Activated T-helper 17 cell treated with anti-CD3 and anti-CD28 coated beads, Interleukin-2, amount 50 U/mL, for 72 hours (primary cell): ENCODE measurements at places on chromosomes 16 and 17.

DNA sequence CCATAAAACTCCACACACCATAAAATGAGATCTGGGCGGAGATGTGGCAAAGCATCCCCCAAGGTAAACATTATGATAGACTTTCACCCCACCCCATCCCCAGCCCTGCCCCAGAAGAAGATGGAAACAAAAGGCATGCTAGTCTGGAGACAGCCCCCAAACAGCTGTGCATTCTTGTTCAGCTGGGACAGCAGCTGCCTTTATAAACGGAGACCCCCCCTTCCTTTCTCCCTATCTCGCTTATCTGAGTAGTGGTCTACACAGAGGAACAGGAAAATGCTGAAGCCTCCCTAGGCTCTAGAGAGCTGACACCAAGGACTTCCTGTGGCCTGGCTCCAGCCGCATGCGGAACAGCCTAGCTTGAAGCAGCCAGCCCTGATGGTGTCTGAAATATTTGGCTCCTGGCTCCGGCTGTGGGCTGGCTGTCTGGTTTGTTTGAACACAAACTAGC, 190.3 kb upstream of the ANKFN1 start:
- ATAC-seq: no peak

GRCh38 chr16:88430524-88431446, 22.3 kb upstream of the ZFPM1 start:
- ATAC-seq: peak; percentile 71

DNA sequence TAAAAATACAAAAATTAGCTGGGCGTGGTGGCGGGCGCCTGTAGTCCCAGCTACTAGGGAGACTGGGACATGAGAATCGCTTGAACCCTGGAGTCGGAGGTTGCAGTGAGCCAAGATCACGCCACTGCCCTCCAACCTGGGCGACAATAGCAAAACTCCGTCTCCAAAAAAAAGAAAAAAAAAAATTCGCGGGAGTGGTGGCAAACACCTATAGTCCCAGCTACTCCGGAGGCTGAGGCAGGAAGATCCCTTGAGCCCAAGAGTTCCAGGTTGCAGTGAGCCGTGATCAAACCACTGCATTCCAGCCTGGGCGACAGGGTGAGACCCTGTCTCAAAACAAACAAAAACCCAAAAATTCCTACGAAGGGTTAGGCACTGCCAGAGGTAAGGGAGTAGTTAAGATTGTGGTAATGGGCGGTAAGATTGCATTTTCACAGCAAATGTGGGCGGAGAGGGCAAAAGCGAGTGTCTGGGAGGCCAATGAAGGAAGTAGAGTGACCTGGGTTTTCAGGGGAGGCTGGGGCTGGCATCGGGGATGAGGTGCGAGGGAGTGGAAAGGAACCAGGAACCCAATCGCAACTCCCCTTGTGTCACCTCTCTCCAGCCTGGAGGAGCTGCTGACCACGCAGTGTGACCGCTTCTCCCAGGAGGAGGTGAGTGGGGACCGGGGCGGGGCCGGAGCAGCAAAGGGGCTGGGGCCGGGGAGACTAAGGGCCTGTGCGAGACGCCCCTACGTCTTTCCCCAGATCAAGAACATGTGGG, 2.6 kb downstream of the MYL11 start:
- ATAC-seq: no peak

DNA sequence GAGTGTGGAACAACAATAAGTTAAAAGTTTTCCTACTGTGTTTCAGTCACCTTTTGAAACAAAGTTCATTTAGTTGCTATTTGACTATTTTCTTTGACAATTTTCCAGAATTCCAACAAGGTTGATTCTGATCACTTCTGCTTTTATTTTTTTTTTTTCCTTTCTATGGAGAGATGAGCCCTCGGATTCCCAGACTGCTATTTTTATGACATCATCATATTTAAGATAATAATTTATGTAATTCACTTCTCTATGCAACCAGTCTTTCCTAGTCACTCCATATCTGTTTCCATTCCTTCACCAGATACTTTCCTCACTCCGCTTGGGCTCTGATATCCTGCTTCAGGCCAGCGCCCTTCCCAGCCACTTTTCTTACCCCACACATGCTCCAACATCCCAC, 8.1 kb downstream of the OR4D2 start:
- ATAC-seq: no peak

GRCh38 chr17:50301891-50302584, 27.8 kb downstream of the TMEM92 start:
- peak; percentile 42 for ATAC-seq

GRCh38 chr16:69064764-69065313, 40.6 kb upstream of the HAS3 start:
- no peak for ATAC-seq

GRCh38 chr16:50741225-50741780, 583 bp upstream of the CYLD start:
- peak; percentile 1 for ATAC-seq

GRCh38 chr17:45319239-45319703, 2.5 kb upstream of the MAP3K14 start:
- ATAC-seq: no peak

DNA sequence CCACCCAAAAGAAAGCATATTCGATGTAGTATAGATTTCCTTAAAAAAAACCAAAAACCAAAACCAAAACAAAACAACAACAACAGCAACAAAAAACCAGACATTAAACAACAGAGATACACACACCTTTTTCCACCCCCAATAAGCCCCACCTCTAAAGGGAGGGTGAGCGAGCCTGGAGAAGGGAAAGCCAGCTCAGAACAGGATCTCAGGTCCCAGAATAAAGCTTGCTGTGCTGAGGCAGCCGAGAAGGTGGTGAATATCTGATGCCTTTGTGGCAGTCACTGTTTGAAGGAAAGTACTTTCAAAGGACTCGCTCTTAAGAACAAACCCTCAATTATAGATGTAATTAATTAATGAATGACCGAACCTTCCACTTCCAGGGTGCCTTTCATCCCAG, 470 bp downstream of the KRT23 start:
- no peak for ATAC-seq

DNA sequence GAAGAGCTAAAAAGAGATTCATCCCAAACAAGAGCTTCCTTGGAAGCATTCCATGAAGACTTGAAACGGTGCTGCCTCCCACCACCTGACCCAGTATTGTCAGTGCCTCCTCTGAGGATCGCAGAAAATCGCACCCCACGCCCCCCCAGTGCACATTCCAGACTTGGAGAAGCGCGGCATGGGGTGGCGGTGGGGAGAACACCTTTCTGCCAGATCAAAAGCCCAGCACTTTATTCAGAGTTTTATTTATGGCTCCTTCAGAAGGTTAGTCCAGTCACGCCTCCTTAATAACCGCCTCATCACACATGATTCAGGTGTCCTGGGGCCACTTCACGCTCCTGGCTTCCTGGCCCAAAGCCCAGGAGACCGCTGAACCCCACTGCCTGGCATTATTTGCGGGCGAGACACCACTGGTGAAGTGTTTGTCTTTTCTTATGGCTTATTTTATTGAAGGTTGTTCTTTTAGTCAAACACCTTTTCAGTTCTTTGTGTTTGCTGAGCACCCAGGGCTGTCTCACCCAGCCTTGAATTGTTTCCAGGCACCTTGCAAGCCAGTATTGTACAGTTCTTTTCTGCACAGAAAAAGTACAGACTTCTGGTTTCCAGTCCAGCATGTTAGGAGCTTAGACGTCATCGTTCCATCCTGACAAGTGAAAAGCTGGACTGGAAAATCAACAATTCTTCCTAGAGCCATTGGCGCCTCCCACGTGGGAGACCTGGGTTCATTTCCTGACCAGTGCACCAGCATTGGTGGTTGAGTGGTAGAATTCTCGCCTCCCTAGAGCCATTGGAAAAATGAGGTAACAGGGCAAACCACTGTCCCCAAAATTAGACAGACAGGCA, 79.6 kb upstream of the CACNG5 start:
- no peak for ATAC-seq

- no peak for ATAC-seq
Observed at GRCh38 chr17:50046179-50046578, 9.7 kb upstream of the ITGA3 start.

GRCh38 chr16:47970291-47970931, 185.4 kb downstream of the ABCC12 start:
- no peak for ATAC-seq

- ATAC-seq: no peak
Observed at GRCh38 chr17:39922006-39922405, 3.6 kb upstream of the GSDMB start.

GRCh38 chr16:19700319-19700781, 17.7 kb downstream of the KNOP1 start:
- no peak for ATAC-seq

GRCh38 chr16:12902511-12903372, 1.3 kb downstream of the SHISA9 start:
- ATAC-seq: no peak

DNA sequence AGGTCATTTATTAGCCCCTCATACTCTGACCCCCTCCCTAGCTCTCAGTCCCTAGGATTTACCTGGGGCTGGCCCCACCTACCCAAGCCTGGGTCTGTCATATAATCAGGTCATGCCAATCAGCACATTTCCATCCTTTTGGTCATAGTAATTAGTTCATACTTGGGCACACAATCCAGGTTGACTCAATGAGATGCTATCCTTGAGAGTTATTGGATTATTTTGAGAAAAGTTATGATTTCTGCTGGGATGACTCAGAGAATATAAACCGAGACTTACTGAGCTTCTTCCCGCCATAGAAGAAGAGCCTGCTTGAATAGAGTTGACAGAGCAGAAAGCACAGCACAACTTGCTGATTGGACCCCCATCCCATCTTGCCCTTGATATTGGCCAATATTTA, 331.5 kb downstream of the CBLN1 start:
- no peak for ATAC-seq

- no peak for ATAC-seq
Observed at GRCh38 chr16:3514621-3515020, 13.8 kb downstream of the CLUAP1 start.

GRCh38 chr16:30957456-30958174, at the start of gene SETD1A:
TSS of gene SETD1A (plus strand) at chr16:30957754. CDS start at chr16:30958732, 978 bp downstream.
- peak; percentile 90 for ATAC-seq

DNA sequence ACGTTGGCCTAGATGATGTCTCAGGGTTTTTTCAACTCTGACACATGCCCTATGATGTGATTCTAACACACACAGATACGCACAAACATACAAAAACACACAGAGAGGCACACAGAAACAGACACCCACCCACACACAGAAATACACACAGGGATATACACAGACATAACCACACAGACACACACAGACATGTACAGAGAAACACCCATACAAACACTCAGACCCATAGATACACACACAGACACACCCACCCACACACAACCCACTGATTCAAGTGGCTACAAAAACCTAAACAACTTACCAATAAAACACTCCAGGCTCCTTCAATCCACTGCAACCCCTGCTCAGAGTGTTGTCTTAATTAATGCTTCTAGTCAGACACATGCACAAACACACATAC, 244.6 kb upstream of the CCL2 start:
- no peak for ATAC-seq

DNA sequence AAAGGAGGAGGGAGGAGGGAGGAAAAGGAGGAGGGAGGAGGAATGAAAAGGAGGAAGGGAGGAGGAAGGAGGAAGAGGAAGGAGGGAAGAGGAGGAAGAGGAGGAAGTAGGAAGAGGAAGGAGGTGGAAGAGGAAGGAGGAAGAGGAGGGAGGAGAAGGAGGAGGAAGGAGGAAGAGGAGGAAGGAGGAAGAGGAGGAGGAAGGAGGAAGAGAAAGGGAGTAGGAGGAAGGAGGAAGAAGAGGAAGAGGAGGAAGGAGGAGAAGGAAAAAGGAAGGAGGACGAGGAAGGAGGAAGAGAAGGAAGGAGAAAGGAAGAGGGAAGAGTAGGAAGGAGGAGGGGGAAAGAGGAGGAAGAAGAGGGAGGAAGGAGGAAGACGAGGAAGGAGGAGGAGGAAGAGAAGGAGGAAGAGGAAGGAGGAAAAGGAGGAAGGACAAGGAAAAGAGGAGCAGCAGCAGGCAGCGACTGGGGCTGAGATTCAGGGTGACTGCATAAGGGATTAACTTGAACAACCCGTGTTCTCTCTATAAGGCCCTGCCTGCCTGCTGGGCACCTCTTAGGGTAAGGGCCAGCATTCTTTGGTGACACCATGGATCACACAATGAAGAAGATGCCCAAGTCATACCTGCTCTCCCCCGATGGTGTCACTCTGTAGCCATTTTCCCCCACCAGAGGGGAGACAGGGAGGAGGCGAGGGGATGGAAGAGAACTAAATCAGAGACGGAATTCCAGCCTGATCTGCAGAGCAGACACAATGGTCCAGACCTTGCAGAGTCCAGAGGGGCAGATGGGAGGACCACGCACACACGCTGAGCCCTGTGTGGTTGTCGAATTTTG, 1.4 kb upstream of the IL34 start:
- ATAC-seq: no peak

DNA sequence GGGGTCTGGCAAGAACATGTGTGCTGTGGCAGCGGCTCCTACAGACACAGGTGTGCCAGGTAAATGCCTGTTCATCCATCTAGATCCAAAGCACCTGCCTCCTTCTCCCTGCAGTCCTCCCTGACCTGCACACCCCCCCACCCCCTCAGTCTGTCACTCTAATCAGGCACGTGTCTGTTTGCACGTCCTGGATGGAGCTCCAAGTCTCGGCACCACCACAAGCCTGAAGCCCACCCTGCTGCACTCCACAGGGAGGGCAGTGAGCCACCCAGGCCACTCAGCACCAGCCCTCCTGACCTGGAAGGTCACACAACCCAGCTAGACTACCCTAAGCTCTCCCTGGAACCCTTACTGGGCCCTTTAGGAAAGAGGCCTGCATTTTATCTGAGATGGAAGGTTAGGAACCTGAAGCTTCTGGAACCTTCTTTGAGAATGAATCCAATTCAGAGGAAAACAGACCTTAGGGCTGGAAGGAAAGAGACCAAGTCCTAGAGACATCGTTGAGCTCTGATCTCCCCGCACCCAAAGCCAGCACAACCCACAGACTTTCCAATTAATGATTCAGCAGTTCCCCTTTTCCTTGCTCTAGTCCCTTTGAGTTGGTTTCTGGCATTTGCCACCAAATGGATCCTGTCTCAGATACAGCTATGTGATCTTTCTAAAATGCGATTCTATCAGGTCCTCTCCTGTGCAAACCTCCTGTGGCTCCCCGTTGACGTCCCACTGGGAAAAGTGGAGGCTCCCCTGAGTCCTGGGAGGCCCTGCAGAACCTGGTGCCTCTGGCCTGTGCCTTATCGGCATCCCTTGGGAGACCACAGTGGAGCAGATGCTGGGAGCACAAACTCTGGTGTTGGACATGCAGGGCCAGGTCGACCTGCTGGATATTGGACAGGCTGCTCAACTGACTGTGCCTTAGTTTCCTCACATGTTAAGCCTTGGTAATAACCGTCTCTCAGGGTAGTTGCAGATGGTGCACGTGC, 67.9 kb downstream of the PRMT7 start:
- no peak for ATAC-seq

DNA sequence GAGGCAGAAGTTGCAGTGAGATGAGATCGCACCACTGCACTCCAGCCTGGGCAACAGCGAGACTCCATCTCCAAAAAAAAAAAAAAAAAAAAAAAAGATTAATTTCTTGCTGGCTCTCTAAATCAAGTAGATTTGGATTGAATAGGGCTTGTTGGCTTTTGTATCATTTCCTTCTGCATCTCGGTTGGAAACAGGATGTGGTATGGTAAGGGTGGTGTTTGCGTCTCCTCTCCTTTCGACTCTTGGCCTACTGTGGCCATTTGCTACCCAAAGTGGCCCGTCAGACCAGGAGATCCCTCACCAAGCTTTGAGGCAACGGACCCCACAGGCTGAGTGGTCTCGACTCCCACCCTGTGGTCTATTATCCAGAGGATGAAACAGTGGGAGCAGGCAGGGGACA, 168.0 kb upstream of the IRX3 start:
- ATAC-seq: no peak

GRCh38 chr17:35799942-35800341, 4.5 kb upstream of the MMP28 start:
- no peak for ATAC-seq

- no peak for ATAC-seq
Observed at GRCh38 chr17:73197161-73197560, 4.3 kb downstream of the COG1 start.

GRCh38 chr16:87126403-87127025, 190.7 kb downstream of the C16orf95 start:
- no peak for ATAC-seq
